ENCODE measurements at places on chromosomes 1 and 21.
A peak's percentile ranks its signal among the peaks of the same experiment; 100 is the strongest.

GRCh38 chr1:159000625-159001024 is 9.1 kb upstream of the IFI16 start:
- DNase-seq: peak; percentile 64

DNA sequence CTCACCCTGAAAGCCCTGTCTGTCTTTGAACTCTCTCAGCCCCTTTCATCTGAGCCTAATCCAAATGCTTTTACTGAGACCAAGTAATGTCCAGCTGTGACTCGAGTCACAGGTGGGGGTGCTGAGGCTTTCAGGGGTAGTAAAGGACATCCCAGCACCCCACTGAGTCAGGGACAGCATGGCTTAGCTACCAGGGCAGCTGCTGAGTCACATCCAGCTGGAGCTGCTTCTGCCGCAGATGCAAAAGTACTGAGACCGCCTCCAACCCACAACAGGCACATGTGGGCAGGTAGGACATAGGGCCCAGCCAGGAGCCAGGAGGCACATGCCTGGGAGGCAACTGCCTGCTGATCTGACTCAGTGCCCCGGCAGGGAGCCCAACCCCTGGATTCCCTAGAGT is 6.7 kb upstream of the VSIG8 start:
- no peak for DNase-seq

DNA sequence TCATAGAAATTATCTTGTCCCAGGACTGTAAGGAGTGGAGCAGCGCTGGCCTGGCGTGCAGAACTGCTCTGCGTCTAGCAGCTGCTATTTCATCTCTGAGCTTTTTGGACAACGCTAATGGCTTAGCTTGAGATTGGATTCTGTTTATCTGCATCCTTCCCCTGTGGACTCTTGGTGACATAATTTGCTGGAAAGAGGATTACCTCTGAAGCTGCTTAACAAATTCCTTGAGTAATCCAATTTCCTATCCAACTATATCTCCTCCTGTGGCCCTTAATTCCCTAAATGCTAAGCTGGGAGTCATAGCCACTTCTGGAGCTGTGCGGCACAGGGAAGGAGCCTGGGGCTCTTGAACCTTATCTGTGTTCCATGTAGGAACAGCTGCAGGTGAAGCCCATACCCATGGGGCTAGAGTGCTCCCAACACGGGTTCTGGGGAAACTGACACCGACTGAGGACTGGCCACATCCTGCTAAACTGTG is 43.2 kb downstream of the IL6R start:
- no peak for DNase-seq

DNA sequence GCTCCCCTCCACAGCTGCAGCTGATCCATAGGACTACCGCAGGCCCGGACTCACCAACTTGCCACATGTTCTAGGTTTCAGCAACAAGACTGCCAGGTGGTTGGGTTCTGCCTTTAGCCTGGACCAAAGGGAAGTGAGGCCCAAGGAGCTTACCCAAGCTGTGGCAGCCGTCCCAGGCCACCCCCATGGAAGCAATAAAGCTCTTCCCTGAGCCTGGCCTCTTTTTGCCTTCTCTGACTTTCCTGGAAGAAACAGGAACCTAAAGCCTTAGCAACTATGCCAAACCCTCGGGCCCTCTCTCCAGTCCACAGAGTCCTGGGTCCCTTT is 2.7 kb upstream of the ARTN start:
- no peak for DNase-seq

- peak; percentile 23 for DNase-seq
Observed at GRCh38 chr1:156859523-156860112, 701 bp upstream of the INSRR start.

GRCh38 chr1:22518379-22518778 is 44.9 kb upstream of the EPHA8 start:
- peak; percentile 53 for DNase-seq

- no peak for DNase-seq
Observed at GRCh38 chr1:74790453-74790852, 57.5 kb downstream of the TYW3 start.

DNA sequence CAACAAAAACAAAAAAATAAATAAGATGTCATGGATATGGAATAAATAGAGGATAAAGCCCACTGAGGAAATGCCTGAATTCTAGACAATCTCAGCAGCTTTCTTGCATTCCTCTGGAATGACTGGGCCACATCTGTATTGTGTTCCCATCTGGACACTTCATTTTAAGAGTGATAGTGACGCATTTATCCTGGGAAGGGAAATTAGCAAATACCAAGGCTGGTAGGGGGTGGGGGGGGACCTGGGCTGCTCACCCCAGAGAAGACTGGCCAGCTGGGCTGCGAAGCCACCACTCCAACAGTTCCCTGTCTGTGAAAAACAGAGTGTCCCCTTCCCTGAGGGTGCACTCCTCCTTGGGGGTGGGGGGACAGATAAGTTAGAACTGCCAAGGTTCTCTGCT is 106.3 kb downstream of the HIVEP3 start:
- no peak for DNase-seq
